Cortex of kidney (tissue), 1 donor: ENCODE measurements at places on chromosomes 5 and 9.

DNA sequence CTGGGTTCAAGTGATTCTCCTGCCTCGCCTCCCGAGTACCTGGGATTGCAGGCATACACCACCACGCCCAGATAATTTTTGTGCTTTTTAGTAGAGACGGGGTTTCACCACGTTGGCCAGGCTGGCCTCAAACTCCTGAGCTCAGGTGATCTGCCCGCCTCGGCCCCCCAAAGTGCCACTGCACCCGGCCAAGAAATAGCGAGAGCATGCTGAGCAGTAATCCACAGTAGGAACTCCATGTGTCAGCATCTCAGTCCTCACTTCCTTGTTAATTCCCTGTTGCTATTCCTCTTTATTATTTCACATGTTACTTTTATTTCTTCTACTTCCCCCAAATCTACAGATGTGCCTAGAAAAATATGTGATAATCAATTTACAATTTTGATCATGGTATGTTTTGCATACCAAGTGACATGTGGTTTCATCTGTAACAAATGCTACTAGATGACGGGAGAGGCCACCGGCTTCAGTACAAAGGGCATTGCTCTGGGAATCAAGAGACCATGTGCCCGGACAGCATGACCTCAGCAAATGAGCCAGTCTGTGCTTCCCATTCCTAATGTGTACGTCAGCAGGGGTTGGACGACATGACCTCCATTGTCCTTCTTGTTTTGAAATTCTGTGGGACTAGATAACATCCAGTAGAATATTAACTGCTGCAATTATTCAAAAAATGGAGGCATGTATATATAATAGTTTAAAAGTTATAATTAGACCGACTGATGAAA, 61.6 kb downstream of the FNBP1 start:
- DNase-seq = no peak

DNA sequence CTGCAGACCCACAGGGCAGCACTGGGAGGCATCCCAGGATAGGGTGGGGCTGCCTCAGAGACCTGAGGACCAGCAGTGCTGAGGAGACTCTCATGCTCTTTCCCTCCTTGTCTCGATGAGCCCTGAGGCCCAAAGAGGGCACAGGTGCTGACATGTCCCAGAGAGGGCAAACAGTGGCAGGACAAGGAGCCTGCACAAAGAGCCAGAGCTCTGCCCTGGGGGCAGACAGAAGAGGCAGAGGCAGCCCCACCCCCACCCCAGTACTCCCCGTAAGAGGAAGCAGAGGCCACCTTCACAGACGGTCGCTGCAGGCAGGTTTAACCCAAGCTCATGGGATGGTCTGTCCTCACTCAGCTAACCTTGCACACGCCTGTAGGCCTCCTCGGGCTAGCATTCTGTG, 29.4 kb upstream of the TTLL11 start:
- DNase-seq = no peak

GRCh38 chr9:37792122-37792521, 7.3 kb upstream of the EXOSC3 start:
- DNase-seq = no peak

- no peak for DNase-seq
Measured at GRCh38 chr9:89889865-89890264, 285.1 kb downstream of the GADD45G start.

GRCh38 chr5:176722757-176723156, 75.5 kb downstream of the TSPAN17 start:
- no peak for DNase-seq

- DNase-seq = no peak
Measured at GRCh38 chr9:16996901-16997491, 126.5 kb upstream of the BNC2 start.

DNA sequence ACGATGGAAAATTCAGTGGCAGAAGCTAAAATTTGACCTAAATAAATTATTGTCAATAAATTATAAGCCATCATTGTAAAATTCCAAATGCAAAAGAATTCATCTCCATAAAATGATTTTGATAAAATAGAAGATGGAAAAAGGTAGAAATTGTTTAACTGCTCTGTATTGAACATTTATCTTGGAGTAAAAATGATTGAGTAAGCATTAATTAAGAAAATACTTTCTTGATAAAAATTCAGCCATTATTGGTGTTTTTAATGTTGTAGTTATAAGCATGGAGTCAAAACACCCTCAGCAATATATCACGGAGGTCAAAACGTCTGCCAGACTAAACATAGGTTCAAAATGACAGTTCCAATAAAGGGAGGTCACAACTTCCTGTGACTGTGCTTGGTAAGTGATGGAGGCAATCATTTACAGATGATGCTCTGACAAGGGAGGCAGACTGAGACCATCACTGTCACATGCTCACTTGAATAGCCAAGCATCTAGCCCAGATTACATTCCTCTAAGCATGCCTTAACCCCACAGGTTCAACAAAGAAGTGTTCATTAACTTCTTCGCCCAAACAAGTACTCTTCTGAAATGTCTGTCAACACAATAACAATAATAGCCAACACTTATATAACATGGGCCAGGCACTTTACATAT, 69.5 kb downstream of the SH3TC2 start:
- DNase-seq = no peak

- DNase-seq = no peak
Measured at GRCh38 chr5:6403416-6403815, 25.1 kb upstream of the MED10 start.

- DNase-seq = no peak
Measured at GRCh38 chr5:169534311-169534880, 49.2 kb upstream of the SPDL1 start.

DNA sequence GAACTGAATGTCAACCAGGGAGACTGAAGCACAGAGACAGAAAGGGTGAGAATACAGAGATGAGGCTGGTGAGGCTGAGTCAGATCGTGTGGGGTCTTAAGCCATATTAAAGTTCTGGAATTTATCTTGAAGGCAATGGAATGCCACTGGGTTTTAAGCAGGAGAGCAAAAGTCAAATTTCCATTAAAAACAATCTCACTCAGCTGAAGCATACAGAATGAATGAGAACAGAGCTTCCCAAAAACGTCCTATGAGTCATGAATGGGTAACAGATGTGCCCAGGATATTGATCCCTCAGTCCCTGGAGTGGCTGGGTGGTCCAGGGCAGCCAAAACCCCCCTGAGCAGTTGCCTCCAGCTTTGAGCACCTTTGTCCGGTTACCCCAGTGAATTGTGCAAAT, 44.9 kb downstream of the PFDN1 start:
- no peak for DNase-seq

- no peak for DNase-seq
Measured at GRCh38 chr5:61178702-61179101, 16.4 kb upstream of the SMIM15 start.

DNA sequence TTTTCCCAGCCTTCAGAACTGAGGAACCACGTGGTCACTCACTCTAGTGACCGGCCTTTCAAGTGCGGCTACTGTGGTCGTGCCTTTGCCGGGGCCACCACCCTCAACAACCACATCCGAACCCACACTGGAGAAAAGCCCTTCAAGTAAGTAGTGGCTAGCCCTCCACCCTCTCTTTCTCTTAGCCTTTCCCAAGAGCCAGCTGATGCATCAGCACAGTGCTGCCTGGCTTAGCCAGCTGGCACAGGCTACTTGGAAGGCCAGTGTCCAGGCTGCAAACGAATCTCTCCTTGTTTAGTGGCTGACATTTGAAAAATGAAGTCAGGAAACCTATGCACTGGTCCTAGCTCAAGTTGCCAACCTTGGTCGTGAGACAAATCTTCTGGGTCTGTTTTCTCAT, 91.1 kb downstream of the PRDM6 start:
- no peak for DNase-seq

DNA sequence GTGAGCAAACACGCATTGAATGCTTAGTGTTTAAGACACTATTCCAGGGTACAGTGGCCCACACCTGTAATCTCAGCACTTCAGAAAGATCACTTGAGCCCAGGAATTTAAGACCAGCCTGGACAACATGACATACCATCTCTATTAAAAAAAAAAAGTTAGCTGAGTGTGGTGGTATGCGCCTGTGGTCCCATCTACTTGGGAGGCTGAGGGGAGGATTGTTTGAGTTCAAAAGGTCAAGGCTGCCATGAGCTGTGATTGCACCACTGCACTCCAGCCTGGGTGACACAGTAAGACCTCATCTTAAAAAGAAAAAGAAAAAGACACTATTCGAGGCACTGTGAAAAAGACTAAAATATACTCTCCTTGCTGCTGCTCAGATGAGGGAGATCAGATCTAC, 240.7 kb downstream of the NR3C1 start:
- no peak for DNase-seq

DNA sequence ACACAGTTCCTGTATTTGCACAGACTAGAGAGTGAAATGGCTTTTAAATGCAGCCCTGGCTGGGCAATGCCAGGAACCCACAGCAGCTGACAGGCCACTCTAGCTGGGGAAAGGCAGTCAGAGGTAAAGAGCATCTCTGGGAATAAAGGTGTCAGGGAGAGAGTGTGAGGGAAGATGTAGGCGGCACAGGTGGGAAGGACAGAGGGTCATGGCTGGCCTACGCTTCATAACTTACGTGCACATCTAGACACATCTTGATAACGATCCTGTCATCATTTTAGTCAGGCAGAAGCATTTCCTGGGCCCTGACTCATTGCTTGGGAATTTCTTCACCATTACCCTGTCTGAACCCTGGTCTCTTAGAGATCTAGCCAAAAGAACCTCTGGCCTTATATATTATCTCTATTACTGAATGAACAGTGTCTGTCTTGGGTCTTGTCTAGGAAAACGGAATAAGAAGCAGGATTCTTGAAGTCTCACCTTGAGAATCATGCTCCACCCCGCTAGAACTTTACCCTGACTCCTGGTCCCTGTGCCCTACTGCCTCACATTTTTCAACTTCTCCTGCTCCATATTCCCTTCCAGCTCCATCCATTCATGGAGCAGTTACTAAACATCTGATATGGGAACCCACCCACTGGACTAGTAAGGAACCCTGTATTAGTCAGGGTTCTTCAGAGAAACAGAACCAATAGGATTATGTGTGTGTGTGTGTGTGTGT, 106.4 kb upstream of the ELL2 start:
- no peak for DNase-seq

GRCh38 chr9:107548298-107549142, 59.0 kb upstream of the KLF4 start:
- DNase-seq = no peak

DNA sequence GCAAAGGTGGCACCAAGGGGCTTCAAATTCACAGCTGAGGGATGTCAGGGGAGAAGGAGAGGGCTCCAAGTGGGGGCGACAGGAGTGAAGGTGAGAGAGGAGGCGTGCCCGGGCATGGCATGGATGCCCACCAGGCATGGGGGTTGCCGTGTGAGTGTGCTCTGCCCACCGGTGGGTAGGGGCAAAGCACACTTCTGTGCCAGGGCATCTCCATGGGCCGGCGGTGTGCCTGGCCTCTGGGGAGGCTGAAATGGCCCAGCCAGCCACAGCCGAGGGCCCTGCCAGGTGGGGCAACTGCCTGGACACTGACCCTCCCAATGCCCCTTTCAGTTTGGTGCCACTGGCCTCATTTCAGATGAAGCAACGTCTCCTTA, 14.0 kb upstream of the RNU6ATAC start:
- no peak for DNase-seq

DNA sequence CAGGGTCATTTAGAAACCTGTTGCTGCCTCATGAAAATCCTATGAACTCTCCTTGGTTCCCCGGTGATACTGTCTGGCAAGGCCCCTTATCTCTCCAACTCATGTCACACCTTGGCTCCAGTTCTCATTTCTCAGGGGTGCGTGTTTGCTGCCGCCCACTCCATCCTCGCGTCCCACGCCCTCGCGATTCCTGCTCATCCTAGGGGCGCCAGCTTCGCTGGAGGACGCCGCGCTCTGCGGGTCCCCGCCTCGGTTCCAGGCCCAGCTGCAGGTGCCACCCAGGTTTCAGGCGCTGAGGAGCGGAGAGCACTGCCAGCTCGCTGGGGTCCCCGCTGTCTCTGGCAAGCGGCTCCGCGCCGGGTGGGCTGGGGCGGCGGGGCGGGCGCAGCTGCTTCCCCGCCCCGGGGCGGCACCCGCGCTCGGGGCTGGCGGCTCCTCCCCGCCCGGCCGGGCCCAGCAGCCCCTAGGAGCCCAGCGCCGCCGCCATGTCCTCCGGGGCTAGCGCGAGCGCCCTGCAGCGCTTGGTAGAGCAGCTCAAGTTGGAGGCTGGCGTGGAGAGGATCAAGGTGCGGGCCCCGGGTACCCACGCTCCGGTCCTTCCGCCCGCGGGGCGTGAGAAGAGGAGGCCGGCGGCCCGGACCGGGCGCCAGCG, at the start of gene GNG10:
TSS of gene GNG10 (plus strand) at position 456 of the 652 bp plus-strand sequence. CDS start at position 486, 30 bp downstream.
- peak; percentile 7 for DNase-seq

DNA sequence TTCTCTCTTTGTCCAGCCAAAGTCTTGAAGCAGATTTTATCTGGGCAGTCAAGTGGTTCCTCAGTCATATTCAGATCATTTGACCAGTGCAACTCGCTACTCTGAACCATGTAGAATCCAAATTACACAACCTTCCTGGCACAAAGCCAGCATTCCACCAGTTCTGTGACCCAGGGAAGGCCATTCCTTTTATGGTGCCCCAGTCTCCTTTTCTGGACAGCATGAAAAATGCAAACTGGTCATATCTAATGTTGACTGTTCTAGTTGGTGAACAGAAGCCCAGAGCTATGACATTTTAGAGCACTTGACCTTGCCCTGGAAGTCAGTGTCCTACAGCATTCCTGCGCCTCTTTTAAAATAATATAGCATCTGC, 364.6 kb downstream of the BRINP1 start:
- DNase-seq = no peak
